ENCODE measurements at places on chromosomes 4 and X. TPM values are rescaled to one million over a fixed set of nuclear protein-coding genes. Genes with fewer than 3 reads are reported as not detected.

NEUROG2 gene
- not detected for total RNA-seq

SCRG1 gene
- total RNA-seq, result 0.09 TPM

CXorf49 gene
- not detected for total RNA-seq

ARHGAP24 gene
- 43.5 TPM for total RNA-seq

KLHL4 gene
- under 0.01 TPM for total RNA-seq
